ENCODE measurements at places on chromosomes 4 and X. TPM values are rescaled to one million over a fixed set of nuclear protein-coding genes. Genes with fewer than 3 reads are reported as not detected.

Gene ASIC5
- not detected for total RNA-seq

Gene BEX5
- total RNA-seq = not detected

Gene HDX
- total RNA-seq = 5.7 TPM

Gene CXCL11
- not detected for total RNA-seq

Gene SHROOM4
- 2.7 TPM for total RNA-seq

Gene RBMXL3
- not detected for total RNA-seq

Gene XG
- not detected for total RNA-seq

GRCh38 chr4:87270825-87271224, 50.4 kb upstream of the KLHL8 start:
- H3K4me3 ChIP-seq = no peak overlapping the region
- H3K27ac ChIP-seq = no peak overlapping the region
- DNase-seq = no peak
- no peaks in the 10 kb centered on the region for H3K36me3 ChIP-seq
- no peaks in the 10 kb centered on the region for H3K27me3 ChIP-seq

DNA sequence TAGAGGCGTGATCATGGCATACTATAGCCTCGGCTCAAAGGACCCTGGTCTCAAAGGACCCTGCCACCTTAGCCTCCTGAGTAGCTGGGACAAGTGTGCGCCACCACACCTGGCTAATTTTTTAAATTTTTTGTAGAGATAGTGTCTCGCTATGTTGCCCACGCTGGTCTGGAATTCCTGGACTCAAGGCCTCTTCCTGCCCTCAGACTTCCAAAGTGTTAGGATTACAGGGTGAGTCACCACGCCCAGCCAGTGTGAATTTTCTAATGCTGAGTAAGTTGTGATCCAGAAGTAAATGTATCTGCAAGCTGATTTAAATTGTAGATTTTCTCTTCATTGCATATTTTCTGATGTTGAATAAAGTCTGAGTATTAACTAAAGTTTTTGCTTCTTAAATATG, 2.6 kb upstream of the ZNF674 start:
- no peak for DNase-seq
- no peaks in the 10 kb centered on the region for H3K36me3 ChIP-seq
- no peaks in the 10 kb centered on the region for H3K27me3 ChIP-seq
- H3K4me1 ChIP-seq = peaks cover 28% of the 10 kb centered on the region

GRCh38 chr4:160299608-160300007, 1196.7 kb downstream of the RAPGEF2 start:
- no peak overlapping the region for H3K4me3 ChIP-seq
- H3K4me1 ChIP-seq = no peaks in the 10 kb centered on the region
- no peak overlapping the region for H3K27ac ChIP-seq
- H3K27me3 ChIP-seq = no peaks in the 10 kb centered on the region
- H3K36me3 ChIP-seq = no peaks in the 10 kb centered on the region

DNA sequence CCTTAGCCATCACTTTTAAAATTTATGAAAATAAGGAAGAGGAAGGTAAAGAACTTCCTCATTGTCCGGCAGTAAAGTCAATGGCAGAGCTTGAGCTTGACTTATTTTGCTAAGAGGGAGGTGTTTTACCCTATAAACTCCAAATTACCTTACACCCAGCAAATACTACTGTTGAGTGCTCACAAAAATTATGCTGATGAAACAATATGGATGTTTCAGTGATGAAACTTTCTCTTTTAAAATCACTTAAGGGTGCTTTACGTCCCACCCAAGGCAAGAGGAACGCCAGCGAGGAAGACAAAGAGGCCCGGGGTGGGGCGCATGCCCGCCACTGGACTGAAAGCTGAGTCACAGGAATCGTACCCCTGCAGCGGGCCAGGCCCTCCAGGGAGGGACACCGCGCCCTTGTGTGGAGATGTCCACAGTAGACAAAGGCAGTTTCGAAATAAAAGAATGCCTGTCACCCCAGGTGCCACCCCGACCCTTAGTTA, 560 bp upstream of the TMSB4X start:
- peak overlapping the region; percentile 62 for H3K4me3 ChIP-seq
- no peaks in the 10 kb centered on the region for H3K36me3 ChIP-seq
- H3K27me3 ChIP-seq = no peaks in the 10 kb centered on the region
- peak; percentile 79 for DNase-seq
- H3K4me1 ChIP-seq = no peaks in the 10 kb centered on the region

- H3K27me3 ChIP-seq = no peaks in the 10 kb centered on the region
- H3K4me3 ChIP-seq = no peak overlapping the region
- H3K27ac ChIP-seq = no peak overlapping the region
- no peaks in the 10 kb centered on the region for H3K36me3 ChIP-seq
Observed at GRCh38 chr4:16692961-16693506, 205.4 kb downstream of the LDB2 start.

DNA sequence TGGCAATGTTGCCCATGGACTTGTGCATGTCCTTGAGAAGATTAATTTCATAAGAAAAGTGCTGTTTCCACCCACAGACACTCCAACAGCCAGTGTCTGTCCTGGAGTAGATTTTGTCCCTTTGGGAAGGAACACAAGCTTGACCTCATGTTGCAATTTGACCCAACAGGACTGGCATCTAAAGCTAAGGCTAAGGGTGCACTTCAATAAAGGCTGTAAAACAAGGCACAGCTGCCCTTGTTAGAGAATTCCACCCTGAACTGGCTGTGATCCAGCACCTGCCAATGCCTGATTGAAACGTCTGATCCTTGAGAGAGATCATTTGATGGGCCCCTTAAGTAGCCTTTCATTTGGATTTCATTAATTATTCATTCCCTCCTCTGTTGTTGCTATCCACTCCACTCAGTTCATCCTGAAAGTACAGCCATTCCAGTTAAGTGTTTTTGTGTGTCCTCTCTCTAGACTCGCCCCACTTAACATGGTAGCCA, 56.2 kb downstream of the CD99L2 start:
- no peak for DNase-seq
- H3K4me1 ChIP-seq = no peaks in the 10 kb centered on the region
- no peak overlapping the region for H3K27ac ChIP-seq
- no peaks in the 10 kb centered on the region for H3K36me3 ChIP-seq
- H3K4me3 ChIP-seq = no peak overlapping the region

DNA sequence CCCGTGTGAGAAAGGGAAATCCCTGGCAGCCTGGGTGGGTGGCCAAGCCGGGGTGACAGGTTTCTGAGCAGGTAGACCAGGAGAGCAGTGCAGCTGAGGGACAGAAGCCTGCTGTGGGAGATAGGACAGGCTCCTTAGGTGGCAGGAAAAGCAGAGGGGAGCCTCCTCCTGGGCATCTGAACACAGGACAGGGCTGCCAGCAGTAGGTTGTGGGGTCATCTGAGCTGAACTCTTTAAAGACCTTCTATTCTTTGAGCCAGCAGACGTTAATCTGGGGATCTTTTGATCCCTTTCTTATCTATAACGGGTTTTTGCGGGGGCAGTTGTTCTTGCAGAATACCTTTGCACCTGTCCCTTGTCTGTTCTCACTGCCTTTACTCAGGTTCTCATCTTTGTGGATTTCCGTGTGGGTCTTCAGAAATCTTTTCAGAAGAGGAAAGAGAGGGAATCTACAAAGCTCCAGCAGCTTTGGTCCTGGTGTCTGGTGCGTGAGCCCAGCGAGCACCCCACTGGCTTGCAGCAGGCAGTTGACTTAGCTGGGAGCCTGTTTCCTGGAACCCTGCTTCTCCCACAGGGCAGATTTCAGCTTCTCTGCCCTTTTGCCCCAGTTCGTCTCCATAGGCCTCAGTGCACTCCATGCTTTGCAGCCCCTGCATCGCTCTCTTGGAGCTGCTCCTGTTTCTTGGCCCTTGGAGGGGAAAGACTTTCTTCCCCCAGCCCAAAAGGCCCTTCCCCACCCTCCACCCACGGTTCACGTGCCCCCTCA, 35.8 kb upstream of the TADA2B start:
- no peak overlapping the region for H3K27ac ChIP-seq
- H3K27me3 ChIP-seq = no peaks in the 10 kb centered on the region
- H3K4me3 ChIP-seq = no peak overlapping the region

GRCh38 chr4:945274-946102, 13.2 kb downstream of the TMEM175 start:
- peaks cover 18% of the 10 kb centered on the region for H3K36me3 ChIP-seq
- no peaks in the 10 kb centered on the region for H3K27me3 ChIP-seq
- no peak overlapping the region for H3K27ac ChIP-seq

DNA sequence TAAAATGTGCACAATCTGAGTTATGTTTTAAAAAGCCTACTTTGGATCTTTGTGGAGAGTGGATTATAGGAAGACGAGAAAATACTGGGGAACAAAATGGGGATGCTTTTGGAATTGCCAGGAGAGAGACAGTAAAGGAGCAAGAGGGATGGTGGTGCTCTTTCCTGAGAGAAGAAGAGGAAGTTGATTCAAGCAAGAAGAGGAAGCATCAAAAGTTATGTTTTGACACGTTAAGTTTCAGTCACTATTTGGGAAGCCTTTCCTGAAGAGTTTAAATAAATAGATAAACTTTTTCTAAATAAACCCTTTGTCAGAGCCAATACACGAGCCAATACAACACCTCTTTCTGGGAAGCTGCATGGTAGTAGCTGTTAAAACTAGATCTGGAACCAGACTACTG, 394.1 kb downstream of the GALNTL6 start:
- no peak overlapping the region for H3K27ac ChIP-seq
- H3K4me3 ChIP-seq = no peak overlapping the region
- H3K36me3 ChIP-seq = no peaks in the 10 kb centered on the region

DNA sequence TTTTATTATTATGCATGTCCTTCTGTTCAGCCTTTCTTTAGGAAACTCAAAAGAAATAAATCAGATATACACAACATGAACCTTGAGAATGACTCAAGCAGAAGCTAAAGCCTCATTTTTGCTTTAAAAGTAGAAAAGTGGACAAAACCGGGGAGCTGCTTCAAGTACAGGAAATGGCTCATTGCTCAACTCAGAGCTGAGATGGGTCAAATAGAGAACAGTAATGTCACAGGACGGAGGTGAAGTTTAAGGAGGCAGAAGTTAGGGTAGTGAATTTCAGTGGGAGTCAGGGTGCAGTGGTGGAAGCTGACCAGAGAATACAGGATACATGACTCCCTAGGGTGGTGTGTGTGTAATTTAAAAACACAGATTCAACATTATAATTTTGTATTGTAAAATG, 22.2 kb downstream of the PHKA2 start:
- no peak for DNase-seq
- H3K36me3 ChIP-seq = no peaks in the 10 kb centered on the region
- no peak overlapping the region for H3K27ac ChIP-seq
- no peaks in the 10 kb centered on the region for H3K27me3 ChIP-seq

GRCh38 chr4:99968330-99968729, 18.3 kb upstream of the H2AZ1 start:
- no peak overlapping the region for H3K4me3 ChIP-seq
- H3K36me3 ChIP-seq = no peaks in the 10 kb centered on the region
- no peaks in the 10 kb centered on the region for H3K4me1 ChIP-seq

DNA sequence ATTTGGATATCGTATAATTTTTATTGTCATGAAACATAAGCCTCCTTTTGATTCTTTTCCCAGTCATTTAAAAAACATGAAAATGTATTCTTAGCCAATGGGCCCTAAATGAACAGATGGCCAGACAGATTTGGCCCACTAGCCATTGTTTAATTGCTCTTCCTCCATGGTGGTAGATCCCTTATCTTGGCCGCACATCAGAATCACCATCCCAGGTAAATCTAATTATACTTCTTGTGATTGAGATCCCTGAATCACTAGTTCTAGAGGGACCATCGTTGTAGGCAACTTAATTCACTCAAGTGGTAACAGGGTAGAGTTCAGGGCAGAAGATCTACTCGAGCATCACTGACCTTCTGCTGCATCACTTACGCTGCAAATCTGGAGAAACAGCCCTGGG, 24.1 kb upstream of the VCX3A start:
- H3K36me3 ChIP-seq = no peaks in the 10 kb centered on the region
- H3K27ac ChIP-seq = no peak overlapping the region
- H3K4me3 ChIP-seq = no peak overlapping the region
- no peak for DNase-seq
- H3K27me3 ChIP-seq = no peaks in the 10 kb centered on the region

- DNase-seq = no peak
- no peaks in the 10 kb centered on the region for H3K36me3 ChIP-seq
- H3K27me3 ChIP-seq = no peaks in the 10 kb centered on the region
- H3K4me1 ChIP-seq = no peaks in the 10 kb centered on the region
- H3K27ac ChIP-seq = no peak overlapping the region
- no peak overlapping the region for H3K4me3 ChIP-seq
Observed at GRCh38 chr4:133186845-133187244, 37.8 kb downstream of the PCDH10 start.

- H3K36me3 ChIP-seq = peaks cover 7% of the 10 kb centered on the region
- no peak for DNase-seq
- H3K4me1 ChIP-seq = no peaks in the 10 kb centered on the region
- no peak overlapping the region for H3K27ac ChIP-seq
- H3K4me3 ChIP-seq = no peak overlapping the region
Observed at GRCh38 chr4:76782837-76783236, 115.1 kb downstream of the SOWAHB start.

DNA sequence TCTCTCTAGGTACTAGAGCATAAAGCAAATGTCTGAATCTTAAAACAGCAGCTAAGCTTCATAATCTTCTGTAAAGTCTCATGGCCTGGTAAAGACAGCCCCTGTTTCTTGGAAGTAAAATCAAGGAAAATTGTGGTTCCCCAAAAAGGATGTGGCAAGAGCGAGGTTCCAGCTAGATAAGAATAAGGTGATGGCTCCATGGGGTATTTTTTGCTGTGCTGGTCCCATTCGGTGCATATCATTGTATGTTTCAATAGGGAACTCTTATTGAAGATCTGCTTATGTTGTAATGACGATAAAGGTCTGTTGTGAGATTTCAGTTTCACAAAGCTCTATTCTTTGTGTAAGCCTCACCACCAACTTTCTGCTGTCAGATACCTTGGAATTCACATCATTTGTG, 316.9 kb upstream of the NOCT start:
- H3K27me3 ChIP-seq = no peaks in the 10 kb centered on the region
- H3K4me1 ChIP-seq = no peaks in the 10 kb centered on the region
- H3K27ac ChIP-seq = no peak overlapping the region
- no peak overlapping the region for H3K4me3 ChIP-seq
- H3K36me3 ChIP-seq = no peaks in the 10 kb centered on the region
- DNase-seq = no peak

DNA sequence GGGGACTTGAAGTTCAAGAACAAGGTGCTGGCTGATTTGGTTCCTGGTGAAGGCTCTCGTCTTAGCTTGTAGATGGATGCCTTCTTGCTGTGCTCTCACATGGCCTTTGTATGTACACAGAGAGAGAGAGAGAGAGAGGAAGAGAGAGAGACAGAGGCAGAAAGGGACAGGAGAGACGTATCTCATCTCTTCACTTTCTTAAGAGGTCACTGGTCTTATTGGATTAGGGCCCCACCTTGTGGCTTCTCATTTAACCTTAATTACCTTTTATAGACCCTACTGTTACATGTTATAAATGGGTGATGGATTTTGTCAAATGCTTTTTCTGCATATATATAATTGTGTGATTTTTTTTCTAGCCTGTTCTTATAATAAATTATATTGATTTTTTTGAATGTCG, 1444.2 kb downstream of the ADGRL3 start:
- peak; percentile 28 for DNase-seq
- H3K4me1 ChIP-seq = no peaks in the 10 kb centered on the region
- no peak overlapping the region for H3K4me3 ChIP-seq
- H3K27me3 ChIP-seq = no peaks in the 10 kb centered on the region
- no peak overlapping the region for H3K27ac ChIP-seq
- H3K36me3 ChIP-seq = no peaks in the 10 kb centered on the region

All from stomach (tissue), 19 donors.